ENCODE measurements at places on chromosomes 2 and 18. TPM values are rescaled to one million over a fixed set of nuclear protein-coding genes. Genes with fewer than 3 reads are reported as not detected.

Gene CKAP2L
- 21.0 TPM for total RNA-seq

Gene SERPINB12
- not detected for total RNA-seq

Gene CHRNG
- not detected for total RNA-seq

Gene ASIC4
- total RNA-seq: not detected

Gene CHN1
- 17.4 TPM for total RNA-seq

Gene ATP6V1B1
- not detected for total RNA-seq

Gene ZNF2
- total RNA-seq: 1.8 TPM

Gene RAB6C
- total RNA-seq: not detected

Gene QPCT
- 15.7 TPM for total RNA-seq

Gene HADHA
- 159 TPM for total RNA-seq

Gene TUBA3E
- not detected for total RNA-seq

Gene UGT1A4
- not detected for total RNA-seq

Gene TMEM198
- total RNA-seq: not detected

Gene CNTNAP5
- not detected for total RNA-seq

Gene PRKAG3
- not detected for total RNA-seq

Gene LOXHD1
- not detected for total RNA-seq

Gene KCNIP3
- total RNA-seq: 0.15 TPM

Gene PMAIP1
- total RNA-seq: 25.0 TPM

Gene AKAIN1
- total RNA-seq: not detected

Gene DYNAP
- total RNA-seq: not detected

Gene IL1RN
- not detected for total RNA-seq

Data from mammary microvascular endothelial cell (primary cell).